Immature natural killer cell (primary cell): ENCODE measurements at places on chromosomes 3 and 15.

GRCh38 chr15:77630956-77631744 is 1.6 kb downstream of the LINGO1 start:
- DNase-seq = no peak

DNA sequence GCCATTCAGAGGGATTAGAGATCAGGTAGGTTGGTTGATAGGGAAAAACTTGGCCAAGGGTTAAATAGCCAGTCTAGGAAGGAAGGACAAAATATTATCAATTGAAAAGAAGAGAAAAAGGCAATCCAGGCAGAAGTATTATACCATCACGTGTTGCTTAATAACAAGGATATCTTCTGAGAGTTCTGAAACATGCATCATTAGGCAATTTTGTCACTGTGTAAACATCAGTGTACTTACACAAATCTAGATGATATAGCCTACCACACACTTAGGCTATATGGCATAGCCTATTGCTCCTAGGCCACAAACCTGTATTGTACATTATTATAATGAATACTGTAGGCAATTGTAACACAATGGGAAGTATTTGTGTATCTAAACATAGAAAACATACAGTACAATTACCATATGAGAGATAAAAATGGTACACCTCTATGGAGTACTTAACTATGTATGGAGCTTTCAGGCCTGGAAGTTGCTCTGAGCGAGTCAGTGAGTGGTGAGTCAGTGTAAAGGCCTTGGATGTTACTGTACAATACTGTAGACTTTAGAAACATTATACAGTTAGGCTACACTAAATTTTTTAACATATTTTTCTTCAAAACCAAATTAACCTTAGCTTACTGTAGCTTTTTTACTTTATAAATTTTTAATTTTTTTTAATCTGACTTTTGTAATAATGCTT is 2.7 kb downstream of the TEX55 start:
- no peak for DNase-seq

- no peak for DNase-seq
Observed at GRCh38 chr15:64851503-64851840, 9.8 kb downstream of the PLEKHO2 start.

DNA sequence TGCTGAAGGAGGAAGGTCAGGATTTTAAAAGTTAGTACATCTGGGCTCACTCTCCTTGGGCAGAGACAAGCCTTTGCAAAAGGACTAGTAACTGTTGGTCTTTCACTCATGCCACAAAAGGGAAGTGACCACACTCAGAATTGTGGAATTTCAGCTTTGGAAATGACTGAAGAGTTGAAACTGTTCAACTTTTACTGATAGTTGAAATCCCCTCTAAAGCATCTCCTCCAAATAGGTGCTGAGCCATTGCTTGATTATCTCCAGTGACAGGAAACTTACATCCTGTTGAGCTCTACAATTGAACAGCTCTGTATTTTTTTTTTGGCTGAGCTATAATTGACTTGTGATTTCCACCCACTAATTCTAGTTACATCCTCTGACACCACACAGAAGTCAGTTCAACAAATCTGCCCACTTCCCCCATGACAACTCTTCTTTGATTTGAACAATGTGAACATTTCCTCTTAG is 254.8 kb upstream of the TPRG1 start:
- peak; percentile 24 for DNase-seq

- DNase-seq = no peak
Observed at GRCh38 chr3:100163787-100164186, 49.5 kb upstream of the FILIP1L start.

GRCh38 chr15:98894312-98894711 is 113.3 kb downstream of the PGPEP1L start:
- DNase-seq = no peak

GRCh38 chr3:187931101-187931500 is 185.8 kb upstream of the BCL6 start:
- DNase-seq = no peak

DNA sequence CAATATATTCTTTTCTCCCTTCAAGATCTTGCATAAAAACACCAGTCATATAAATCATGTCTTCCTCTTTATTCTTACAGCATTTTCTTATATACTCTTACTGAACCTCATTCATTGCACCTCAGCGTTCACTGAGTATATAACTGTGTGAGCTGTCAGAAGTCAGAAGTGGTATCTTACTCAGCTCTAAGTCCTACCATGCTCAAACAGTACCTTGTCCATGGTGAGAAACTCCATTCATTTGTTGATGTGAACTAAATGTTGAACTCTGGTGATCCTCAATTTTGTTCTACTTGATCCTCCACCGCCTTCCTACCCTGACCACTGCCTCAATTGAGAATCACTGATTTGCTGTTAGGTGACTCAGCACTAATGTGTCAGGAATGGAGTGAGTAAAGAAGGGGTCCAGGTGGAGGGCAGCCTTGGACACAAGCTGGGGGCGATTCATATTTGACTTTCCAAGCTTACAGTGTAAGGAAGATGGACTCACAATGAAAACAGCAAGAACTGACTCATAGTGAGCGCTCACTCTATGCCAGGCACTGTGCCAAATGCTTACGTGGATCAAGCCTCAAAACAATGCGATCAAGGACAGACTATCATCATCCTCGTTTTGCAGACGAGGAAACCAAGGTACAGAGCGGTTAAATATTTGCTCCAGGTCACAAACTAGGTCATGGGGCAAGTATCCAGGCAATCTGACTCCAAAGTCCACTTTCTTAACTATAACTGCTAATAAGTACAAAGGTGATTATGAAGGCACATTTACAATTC is 13.5 kb upstream of the ZFYVE19 start:
- no peak for DNase-seq

DNA sequence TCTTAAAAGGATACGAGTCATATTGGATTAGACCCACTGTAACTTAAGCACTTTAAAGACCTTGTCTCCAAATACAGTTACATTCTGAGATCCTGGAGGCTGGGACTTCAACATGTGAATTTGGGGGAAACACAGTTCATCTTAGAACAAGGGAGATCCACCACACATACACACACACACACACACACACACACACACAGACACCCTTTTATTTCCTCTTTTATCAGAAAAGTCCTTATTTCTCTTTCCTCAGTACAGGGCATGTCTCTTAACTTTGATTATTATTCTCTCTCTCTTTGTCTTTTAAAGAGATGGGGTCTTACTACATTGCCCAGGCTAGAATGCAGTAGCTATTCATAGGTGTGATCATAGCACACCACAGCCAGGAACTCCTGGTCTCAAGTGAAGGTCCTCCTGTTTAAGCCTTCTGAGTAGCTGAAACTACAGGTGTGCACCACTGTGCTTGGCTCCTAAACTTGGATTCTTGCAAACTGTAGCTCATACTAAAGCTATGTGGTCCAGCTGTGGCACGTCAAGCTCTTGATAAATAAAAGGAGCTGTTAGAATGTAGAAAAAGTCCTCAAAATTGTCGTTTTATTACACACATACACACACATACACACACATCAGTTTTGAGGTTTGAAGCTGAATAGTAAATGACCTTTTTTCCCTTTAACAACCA is 7.4 kb downstream of the GOLM2 start:
- no peak for DNase-seq

- DNase-seq = no peak
Observed at GRCh38 chr3:151329363-151329762, at the start of gene P2RY13. Gene P2RY13 (minus strand): TSS chr3:151329549. CDS start chr3:151329528, 21 bp downstream.

- no peak for DNase-seq
Observed at GRCh38 chr3:78221796-78222195, 1181.9 kb downstream of the ROBO2 start.
